ENCODE measurements at places on chromosomes 1 and 21.
A peak's percentile ranks its signal among the peaks of the same experiment; 100 is the strongest.

DNA sequence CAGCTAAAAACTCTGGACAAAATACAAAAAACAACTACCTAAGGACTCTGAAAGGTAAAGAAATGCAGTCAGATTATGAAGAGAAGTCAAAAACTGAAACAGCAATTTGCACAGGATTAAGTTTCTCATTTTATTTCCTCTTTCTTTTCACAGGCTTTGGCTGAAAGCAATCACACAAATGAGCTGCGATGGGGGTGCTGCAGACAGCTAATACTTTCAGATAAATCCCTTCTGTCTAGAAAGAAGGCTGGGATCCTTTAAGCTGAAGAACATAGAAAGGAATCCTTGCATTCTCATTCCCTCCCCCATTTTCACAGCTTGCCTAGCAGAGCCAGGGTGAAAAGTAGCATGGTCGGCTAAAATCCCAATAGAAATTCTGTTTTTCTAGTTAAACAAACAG is 32.0 kb upstream of the PRDX6 start:
- ATAC-seq, result no peak

DNA sequence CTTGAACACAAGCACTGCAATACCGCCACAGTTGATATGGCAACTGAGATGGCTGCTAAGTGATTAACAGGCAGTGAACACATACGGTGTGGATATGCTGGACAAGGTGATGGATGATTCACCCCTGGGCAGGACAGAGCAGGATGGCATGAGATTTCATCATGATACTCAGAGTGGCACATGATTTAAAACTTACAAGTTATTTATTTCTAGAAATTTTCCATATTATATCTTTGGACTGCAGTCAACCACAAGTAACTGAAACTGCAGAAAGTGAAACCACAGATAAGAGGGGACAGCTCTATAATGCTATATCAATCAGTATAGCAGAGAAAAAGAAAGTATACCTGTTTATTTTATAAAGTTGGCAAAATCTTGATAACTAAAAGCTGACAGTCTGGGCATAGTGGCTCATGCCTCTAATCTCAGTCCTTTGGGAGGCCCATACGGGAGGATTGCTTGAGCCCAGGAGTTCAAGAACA is 47.9 kb downstream of the PHACTR4 start:
- peak; percentile 85 for ATAC-seq

DNA sequence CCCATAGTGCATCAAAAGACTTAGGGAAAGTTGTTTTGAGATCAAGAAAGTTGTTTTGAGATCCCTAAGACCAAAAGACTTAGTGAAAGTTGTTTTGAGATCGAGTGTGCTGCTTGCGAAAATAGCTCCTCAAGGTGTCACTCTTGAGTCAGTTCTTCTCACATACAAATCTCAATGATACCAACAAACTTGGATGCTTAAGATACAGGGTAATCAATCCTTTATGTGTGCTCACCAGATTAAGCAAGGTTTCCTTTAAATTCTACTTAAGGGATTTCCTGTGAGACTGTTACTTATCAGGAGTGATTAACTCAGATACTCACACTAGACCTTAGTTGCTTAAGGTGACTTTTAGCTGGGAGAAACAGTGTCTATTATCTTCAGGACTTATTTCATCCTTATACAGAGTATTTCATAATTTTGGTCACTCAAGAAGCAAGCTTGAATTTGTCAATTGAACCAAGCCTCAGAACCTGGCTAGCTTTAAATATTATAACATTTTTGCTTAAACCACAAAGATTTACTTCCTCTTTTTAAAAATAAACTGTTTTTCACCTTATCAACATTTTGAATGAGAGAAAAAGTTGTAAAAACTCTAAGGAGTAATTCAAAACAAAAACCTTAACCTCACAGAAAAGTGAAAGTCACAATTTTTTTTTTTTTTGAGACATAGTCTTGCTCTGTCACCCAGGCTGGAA is 8.0 kb upstream of the RLF start:
- peak; percentile 65 for ATAC-seq

DNA sequence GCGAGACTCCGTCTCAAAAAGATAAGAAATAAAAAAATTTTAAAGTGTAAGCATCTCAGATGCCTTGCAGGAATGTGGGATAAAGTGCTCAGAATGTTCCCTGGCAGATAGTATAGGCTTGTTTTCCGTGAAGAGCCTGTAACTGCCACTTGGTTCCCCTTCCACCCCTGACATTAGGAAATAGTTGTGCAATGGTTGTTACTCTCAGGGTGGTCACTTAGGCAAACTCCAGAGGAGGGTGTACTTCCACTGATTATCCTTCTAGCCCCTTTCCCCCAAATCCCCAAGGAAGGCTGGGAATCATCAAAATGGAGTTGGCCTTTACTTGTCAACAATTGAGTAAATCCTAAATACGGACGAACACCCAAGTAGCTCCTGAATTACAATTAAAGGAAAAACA is 10.4 kb downstream of the RPL11 start:
- ATAC-seq, result no peak

DNA sequence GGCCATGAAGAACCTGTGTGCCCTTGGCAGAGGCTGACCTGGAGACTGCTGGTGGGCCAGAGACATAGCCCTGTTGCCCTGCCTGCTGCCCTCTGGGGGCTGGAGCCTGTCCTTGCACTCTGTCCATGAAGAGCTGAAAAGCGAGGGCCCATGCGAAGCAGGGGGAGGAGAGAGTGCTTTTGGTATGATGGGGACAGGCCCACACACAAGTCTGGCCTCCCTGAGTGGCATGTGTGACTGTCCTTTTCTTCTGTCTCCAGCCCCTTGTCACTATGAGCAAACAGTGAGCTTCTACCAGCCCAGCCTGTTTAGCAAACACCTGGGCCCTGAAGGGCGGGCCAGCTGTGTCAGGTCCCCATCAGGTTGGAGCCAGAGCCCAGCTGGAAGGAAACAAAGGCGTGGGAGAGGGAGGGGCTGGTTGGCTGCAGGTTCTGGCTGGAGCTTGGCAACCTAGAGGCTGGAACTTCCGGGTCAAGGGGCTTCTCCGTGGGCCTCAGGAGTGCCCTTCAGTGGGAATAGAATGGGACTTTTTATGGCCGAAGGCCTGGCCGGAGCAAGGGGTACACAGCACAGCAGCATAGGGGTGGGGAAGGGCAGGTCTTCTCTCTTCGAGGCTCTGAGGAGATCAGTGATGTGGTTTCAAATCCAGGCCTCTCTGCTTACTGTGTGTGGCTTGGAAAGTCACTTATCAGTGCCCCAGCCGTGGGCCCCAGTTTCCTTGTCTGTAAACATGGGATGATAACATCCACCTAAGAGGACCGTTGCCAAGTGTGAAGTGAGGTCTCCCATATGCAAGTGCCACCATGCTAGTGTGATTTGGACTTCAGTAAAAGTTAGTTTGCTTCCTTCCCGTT is 14.3 kb downstream of the QSOX1 start:
- peak; percentile 78 for ATAC-seq

DNA sequence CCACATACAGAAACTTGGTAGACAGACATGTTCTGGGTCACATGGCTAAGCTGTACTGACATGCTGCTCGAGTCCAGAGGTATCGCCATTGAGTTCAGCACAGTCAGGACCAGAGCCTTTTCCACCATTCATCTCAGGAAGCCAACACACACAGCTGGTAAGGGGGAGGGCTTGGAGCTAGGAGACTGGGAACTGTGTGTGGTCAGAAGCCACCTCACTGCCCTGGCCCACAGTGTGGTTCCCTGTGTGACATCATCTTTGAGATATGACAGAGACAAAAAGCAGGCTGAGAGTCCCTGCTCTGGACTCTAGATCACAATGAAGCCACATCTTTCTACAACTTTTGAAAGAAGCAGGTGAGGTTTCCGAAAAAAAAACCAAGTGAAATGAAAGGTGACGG is 107.2 kb downstream of the SIM2 start:
- peak; percentile 85 for ATAC-seq

GRCh38 chr1:206457408-206458120 is 12.7 kb upstream of the IKBKE start:
- ATAC-seq, result peak; percentile 76

DNA sequence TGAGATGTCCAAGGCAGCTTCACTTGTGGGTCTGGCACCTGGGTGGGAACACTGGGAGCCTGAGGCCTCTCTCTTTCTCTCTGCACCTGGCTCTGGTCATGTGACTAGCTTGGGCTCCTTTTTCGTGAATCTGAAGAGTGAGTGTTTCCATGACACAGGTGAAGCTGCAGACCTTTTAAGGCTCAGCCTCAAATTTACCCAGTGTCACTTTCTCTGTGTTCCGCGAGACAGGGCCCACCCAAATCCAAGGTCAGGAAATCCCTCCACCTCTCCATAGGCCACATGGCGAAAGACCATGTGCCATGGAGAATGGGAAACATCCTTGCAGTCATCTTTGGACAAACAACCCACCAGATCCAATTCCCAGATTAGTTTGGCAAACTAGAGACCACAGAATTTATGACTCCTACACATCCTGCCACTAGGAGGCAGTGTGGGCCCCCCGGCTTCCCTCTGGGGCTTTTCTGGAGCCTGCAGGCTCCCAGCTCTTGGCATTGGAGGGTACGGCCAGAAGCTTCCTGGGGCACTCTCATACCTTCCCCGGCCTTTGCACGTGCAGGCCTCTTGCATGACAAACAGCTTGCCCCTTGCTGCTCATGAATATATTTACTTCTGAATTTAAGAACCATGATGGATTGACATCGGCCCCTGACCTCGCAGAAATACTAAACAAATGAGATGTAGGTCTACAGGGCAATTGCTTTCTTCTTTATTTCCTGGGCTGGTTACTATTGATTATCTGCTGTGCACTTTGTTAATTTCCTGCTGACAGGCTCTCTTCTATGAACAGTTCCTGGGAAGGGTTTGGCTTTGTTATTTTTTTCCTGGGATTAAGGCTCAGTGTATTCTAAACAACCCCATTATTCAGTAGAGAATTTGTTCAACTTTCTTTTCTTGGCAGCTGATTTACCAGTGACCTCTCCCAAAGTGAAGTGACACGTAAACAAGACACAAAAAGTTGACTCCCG is 180.7 kb downstream of the KAZN start:
- no peak for ATAC-seq

DNA sequence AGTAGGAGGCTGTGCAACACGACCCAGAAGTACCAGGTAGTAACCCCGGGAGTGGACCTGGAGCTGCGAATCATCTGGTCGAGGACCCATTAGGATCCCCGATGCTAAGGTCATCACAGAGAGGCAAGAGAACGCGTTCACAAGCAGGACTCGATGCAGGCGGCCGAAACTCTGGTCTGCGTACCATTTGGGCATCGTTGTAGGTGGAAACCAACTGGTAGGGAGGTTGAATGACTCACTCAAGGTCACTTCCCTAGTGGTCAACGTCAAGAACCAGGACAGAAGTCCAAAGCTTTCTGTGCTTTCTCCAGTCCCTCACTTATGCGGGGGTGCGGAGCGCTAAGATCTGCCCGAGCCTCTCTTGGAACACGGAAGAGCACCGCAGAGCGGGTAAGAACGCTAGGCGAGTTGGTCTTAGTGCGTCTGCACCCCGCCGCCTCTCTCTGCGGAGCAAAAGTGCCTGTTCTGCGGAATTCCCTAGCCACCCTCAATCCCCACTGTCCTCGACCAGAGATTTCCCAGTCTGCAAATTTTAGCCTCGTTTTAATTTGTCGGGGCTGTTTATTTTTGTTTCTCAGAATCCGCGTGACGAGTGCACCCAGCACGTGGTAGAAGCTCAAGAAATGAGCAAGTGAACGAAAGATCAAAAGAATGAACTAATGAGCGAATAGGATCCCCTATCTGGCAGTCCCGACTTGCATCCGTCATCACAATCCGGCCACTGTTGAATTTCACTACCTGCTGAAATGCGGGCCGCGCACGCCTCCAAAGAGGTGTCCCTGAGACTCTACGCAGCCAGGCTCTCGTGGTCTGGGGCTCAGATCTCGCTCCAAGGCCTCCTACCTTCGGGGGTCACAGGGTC is 12.2 kb downstream of the HLX start:
- ATAC-seq, result no peak

DNA sequence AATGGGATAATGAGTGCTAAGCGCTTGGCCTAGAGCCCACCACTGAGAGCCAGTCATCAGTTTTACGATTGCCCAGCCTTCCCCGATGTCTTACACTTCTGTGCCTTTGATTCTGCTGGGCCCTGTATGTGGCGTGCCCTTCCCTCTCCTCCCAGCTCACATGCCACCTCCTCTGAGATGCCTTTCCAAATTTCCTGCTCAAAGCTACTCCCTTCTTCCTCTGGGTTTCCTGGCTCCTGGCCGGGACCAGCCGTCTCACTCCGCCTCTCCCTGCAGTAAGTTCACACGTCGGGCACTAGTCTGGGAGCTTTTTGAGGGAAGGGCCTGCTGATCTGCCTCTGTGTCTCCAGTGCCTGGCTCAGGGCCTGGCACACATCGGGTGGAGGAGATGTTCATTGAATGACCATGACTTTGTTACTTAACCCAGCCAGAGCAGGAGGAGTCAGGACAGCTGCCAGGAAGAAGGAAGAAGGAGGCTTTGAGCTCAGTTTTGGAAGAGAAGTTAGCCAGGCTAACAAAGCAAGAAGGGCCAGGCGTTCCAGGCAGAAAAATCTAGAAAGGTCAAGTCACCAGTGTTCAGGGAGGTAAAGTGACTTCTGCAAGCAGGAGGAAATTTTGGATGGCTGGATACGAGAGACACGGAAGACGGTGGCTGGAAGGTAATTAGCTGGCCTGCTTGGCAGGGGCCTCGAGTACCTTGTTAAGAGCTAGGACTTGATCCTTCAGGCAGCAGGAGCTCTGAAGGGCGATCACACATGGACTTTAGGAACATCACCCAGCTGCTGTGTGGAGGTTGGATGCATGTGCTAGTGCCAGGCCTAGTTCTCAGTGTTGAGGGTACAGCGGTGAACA is 63.6 kb downstream of the EPHB2 start:
- no peak for ATAC-seq

DNA sequence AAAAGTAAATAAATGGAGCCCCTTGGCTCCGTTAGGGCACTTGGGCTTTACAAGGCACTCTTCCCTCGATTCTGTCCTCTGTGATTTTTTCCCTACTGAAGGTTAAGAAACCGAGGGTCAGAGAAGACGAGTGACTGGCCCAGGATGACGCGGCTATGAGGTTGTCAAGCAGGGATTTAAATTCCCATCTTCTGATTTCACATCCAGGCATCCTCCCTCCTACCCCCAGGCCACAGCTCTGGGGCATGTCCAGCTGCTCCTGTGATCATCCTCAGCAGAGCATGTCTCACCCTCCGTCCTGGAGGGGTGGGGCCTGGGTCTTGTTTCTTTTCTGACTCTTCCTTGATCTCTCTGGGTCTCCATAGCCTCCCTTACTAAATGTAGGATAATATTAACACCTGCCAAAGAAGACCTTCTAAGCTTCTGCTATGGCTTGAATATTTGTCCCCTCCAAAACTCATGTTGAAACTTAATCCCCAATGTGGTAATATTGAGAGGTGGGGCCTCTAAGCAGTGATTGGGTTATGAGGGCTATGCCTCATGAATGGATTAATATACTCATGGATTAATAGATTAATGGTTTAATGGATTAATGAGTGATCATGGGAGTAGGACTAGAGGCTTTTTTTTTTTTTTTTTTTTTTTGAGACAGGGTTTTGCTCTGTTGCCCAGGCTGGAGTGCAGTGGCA is 4.6 kb downstream of the CRYBG2 start:
- ATAC-seq, result no peak

DNA sequence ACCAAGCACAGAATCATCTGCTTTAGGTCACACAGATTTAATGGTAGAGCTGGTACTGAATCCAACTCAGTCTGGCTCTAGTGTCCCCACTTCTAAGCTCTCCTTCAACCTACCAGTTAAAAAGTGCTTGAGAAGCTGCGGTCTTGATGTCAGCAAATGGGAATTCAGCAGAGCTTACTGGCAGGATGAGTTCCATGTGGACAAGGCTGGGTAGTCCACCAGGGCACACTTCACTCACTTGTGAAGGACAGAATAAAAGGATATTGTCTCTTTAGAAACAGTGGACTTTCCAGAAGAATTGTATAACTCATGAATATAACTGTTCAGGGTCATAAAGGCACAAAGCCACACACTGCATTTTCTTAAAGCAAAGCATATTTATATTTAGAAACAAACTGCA is 35.1 kb upstream of the GUCA2B start:
- ATAC-seq, result no peak
